Psoas muscle (tissue), 8 donors: ENCODE measurements at places on chromosomes 2 and 18.

DNA sequence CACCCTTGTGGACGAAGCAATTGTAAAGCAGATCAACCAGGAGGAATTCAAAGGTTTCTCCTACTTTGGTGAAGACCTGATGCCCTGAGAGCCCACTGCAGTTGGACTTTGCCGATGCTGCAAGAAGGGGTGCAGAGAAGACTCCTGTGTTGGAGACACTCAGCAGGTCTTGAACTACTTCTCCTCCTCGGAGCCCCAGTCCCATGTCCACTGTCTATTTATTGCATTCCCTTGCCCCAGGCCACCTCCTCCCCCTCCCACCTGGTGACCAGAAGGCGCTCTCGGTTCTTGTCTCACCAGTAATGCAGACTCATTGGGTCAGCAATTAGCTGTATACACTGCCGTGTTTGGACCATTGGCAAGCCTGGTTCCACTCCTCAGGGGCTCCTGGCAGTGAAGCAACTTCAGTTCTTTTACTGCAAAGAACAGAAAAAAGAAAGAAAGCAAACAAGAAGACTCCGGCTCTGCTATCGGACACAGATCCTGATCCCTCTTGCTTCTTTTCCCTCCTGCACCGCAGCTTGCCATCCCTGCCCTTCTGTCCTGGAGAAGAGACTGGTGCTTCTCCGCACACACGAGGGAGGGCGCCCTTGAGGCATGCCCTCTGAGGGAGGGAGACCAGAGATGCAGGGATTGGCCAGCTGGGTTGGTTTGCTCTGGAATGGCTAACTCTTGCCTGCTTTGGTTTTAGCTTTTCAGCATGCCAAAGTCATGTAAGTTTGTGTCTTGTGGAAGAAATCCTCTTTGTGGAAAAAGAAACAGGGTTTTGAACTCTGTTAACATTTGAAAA is 112.2 kb upstream of the EPAS1 start:
- DNase-seq: no peak

DNA sequence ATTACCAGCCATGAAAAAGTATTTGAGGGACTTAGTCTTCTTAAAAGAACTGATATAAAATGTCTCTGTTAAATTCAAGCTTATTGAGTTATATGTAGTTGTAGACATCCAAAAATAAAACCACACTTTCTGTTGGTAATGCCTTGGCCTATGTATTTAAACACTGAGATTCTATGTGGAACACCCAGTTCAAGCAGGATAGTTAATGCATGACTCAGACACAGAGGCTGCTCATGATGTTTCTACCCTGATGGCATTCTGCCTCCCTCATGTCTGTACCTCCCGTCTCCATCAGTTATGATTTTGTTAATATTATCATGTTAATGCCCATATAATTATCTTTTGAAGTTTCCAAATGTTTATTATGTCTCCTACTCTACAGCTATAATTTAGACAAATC is 164.5 kb downstream of the XIRP2 start:
- no peak for DNase-seq

- no peak for DNase-seq
Measured at GRCh38 chr2:222875482-222875881, 14.6 kb downstream of the ACSL3 start.

- no peak for DNase-seq
Measured at GRCh38 chr18:66533693-66534092, 70.2 kb downstream of the CDH19 start.

- DNase-seq: no peak
Measured at GRCh38 chr2:238387332-238387731, 39.4 kb upstream of the ASB1 start.

DNA sequence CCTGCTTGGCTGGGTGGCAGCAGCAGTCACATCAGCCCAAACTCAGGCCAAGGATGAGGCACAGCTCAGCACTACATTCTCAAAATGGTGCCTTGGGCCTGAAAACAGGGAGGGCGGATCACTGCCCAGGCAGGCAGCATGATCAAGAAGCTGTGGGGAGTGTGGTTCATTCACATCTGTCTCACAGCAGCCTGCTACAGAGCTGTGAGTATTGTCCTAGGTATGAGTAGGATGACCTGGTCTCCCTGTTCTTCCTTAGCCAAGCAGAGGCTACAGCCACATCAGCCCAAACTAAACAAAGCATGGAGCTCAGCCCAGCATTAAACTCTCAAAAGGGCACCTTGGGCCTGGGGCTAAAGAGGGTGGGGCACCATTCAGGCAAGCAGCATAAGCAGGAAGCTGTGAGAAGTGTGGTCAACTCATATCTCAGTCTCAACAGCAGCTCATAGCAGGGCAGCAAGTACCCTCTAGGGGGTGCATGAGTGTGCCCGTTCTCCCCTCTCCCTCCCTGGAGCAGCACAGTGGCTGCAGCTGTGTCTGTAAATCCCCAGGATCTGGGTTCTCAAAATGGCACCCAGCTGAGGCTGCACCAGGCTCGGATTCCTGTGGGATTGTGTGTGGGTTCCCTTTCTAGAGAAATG is 139.6 kb downstream of the TRABD2A start:
- DNase-seq: no peak

- DNase-seq: no peak
Measured at GRCh38 chr18:63741769-63742168, 33.4 kb upstream of the SERPINB7 start.

DNA sequence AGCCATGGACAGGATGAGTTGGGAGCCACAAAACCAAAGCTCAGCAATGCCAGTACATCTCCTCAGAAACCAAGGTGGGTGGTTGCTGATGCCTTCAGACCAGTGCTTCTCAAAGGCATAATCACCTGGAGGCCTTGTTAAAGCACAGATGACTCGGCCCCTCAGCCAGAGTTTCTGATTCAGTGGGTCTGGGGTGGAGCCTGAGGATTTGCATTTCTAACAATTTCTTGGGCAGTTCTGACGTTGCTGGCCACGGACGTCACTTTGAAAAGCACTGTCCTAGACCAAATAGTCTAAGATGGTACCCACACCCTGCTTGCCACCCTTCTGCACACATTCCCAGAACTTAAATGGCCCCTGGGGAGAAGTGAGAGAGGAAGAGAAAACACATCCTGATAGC is 24.1 kb upstream of the CDH2 start:
- DNase-seq: no peak

DNA sequence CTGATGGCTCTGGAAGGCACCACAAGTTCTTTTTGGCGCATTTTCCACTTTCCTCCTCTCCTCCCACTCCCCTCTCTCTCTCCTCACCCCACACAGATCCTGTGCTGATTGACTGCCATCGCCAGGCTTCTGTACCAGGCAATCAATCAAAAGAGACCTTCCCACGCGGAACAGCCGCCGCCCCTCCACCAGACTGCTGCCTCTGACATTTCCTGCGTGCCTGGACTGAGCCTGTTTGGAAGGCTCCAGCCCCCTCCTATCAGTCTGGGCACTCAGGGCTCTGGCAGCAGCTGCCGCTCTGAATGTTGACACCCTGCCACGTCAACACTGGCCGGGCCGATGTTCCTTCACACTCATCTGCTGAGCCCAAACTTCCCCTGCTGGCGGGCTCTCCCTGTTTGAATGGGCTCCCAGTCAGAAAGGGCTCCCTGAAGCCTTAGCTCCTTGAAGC is 467.7 kb downstream of the EPHA4 start:
- DNase-seq: peak; percentile 74

DNA sequence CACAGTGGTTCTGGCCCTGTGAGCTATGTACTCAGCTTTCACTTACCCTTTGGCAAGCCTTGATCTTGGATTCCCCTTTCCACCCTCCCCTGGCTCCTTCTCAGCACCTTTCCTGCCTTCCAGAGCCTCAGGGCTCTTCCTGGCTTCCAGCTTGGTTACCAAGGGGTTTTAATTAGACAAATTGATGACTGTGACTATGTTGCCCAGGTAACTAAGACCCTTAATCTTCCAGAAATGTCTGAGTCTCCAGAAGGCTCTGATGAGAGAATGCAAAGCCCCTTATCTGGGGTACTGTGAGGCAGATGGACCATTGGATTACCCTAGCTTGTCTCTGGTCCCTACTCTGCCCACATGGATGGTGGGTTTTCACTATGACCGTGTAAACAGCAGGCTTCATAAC is 174.2 kb downstream of the LOXHD1 start:
- no peak for DNase-seq

DNA sequence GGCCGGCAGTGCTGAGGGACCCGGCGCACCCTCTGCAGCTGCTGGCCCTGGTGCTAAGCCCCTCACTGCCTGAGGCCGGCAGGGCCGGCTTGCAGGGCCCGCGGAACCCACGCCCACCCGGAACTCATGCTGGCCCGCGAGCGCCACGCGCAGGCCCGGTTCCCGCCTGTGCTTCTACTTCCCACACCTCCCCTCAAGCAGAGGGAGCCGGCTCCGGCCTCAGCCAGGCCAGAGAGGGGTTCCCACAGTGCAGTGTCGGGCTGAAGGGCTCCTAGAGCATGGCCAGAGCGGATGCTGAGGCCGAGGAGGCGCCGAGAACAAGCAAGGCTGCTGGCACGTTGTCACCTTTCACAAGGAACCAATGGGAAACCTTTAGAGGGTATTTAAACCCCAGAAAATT is 36.8 kb upstream of the ZNF532 start:
- no peak for DNase-seq

- no peak for DNase-seq
Measured at GRCh38 chr2:44715671-44716081, 225.8 kb upstream of the SIX3 start.

- DNase-seq: no peak
Measured at GRCh38 chr2:169561364-169561763, 12.3 kb downstream of the FASTKD1 start.

DNA sequence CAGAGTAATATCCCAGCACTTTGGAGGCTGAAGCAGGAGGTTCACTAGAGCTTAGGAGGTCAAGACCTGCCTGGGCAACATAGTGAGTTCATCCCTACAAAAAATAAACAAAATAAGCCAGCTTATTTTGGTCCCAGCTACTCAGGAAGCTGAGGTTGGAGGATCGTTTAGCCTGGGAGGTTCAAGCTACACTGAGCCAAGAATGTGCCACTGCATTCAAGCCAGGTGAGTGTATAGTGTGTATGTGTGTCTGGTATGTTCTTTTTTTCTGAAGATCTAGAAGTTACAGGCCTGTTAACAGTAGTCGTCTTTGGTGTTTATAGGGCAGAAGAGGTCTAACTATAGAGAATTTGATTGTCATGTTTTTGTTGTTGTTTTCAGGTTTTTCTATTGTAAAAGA is 40.2 kb downstream of the ZC3H15 start:
- DNase-seq: no peak

- no peak for DNase-seq
Measured at GRCh38 chr2:231886071-231886681, 40.0 kb downstream of the NPPC start.

DNA sequence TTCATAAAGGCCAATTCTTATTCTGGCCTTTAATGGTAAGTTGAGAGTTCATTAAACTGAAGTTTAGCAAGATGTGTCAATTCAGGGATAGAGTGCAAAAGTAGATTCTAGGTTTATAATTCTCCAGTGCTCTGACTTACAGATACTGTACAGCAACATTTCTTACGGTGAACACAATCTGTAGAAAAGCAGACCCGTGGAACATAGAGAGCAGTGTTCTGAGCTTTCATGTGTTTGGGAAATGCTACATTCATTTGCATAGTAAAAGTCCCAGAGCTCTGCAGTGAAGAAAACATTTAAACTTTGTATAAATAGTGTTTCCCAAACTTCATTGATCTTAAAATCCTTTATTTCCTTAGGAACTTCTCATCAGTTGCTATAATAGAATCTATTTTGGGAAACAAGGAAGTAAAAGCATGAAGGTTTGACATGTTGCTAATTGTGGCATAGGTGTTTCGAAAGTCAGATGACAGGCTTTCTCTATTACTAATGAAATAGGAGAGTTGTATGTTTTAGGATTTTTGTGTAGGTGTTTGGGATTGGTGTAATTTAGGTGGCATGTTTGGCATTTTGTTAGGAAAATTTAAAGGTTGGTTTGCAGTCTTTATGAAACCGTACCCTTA is 138.2 kb downstream of the ASXL3 start:
- no peak for DNase-seq

GRCh38 chr2:74501335-74502071 is 2.1 kb upstream of the LBX2 start:
- DNase-seq: no peak

GRCh38 chr2:108364676-108365297 is 13.0 kb upstream of the SULT1C4 start:
- no peak for DNase-seq

DNA sequence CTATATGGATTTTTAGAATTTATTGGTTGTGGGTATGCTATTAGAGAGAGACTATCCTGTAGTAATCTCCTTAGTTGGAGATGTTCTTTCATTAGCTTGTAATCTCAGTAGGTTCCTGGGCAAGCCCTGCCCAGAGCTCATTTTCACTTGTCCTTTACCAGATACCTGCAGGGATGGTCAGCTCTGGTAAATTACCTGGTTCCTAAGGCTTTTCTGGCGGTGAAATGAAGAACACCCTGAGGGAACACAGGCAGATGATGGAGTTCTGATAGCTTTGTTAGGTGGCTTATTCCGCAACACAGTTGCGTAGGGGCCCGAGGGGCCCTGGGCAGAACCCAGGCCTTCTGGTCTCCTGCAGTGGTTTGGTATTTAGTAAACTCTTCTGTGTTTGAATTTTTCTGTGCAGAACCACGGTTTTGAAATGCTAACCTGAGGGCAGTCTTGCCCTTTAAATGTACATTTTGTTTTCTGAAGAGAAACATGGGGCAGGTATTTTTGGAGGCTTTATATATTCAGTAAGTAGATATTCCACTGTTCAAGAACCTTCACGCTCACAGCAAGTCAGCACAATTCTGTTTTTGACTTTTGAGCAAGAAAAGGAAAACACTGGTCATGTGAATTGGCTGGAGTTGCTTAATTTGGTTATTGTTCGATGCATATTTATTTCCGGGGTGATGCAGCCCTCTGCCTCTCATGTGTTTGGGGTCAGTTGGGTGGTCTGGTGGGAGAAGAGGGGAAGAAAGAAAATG is 22.4 kb downstream of the ZNF532 start:
- no peak for DNase-seq

- DNase-seq: peak; percentile 43
Measured at GRCh38 chr2:46548103-46548486, 68.7 kb downstream of the TMEM247 start.

DNA sequence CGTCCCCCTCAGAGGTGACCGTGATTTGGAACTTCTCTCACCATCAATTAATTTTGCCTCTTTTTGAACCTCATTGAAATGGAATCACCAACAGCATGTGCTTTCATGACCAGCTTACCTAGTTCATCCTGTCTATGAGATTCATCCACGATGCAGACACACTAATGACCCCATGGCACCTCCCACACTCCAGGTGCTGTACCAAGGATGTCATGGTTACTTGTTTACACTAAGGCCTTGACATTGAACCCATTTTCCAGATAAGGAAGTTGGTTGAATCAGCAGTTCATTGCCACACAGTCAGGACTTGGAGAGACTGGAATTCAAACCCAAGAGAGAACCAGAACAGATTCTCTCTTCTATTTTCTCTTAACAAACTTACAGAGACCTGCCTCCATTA is 139.0 kb downstream of the ZFP36L2 start:
- no peak for DNase-seq

DNA sequence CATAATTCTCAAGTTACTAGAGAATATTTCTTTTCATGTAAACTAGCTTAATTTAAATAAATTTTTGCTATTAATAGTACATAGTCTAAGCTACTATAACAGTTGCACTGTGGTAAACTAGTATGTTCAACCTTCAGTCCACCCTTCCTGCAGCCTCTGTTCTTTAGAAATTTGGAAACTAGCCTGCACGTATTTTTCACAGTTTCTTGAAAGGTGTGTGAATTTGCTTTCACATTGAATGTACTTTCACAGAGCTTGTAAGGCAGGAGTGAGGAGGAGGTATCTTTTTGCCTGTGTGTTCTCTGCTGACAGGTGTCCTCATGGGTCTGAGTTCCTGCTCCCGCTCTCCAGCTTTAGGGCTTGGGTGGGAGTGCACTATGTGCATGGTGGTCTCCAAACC is 117.5 kb downstream of the ATP9B start:
- DNase-seq: no peak

- DNase-seq: no peak
Measured at GRCh38 chr2:8086796-8087479, 594.9 kb upstream of the ID2 start.
